ENCODE measurements at places on chromosomes 13 and 19.

DNA sequence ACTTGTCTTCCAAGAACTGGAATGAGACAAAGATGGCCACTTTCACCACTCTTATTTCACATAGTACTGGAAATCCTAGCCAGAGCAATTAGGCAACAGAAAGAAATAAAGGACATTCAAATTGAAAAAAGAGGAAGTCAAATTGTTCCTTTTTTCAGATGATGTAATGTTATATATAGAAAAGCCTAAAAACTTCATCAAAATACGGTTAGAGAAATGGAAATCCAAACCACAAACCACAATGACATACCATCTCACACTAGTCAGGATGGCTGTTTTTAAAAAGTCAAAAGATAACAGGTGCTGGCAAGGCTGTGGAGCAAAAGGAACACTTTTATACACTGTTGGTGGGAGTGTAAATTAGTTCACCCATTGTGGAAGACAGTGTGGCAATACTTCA, 113.3 kb upstream of the SPRY2 start:
- DNase-seq: peak; percentile 2

DNA sequence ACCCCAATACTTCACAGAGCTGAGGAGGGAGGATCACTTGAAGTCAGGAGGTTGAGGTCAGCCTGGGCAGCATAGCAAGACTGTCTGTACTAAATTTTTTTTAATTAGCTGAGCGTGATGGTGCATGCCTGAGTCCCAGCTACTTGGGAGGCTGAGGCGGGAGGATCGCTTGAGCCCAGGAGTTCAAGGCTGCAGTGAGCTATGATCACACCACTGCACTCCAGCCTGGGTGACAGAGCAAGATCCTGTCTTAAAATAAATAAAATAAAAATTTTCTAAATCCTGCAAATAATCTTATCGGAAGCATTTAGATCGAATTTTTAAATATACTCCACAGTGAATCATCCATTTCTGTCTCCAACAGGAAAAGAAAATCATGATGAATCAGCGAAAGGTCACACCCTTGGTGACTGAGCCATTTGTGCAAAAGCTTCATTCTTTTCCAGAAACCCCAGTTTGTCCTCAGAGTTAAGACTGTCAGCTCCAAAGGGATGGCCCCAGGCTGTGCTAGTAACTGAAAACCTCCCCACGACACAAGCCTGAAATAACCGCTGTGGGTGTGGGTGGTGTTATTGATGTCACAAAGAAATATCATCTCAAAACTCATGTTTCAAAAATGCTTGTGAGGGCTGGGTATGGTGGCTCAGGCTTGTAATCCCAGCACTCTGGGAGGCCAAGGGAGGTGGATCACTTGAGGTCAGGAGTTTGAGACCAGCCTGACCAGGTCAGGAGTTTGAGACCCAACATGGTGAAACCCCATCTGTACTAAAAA, 167.6 kb downstream of the PTPRS start:
- no peak for DNase-seq

GRCh38 chr19:29753934-29754305, 38.9 kb upstream of the C19orf12 start:
- DNase-seq: no peak

- no peak for DNase-seq
Observed at GRCh38 chr13:71219698-71220415, 647.1 kb downstream of the DACH1 start.

- DNase-seq: no peak
Observed at GRCh38 chr13:44449999-44450821, 76.6 kb downstream of the SERP2 start.

- DNase-seq: no peak
Observed at GRCh38 chr19:33245948-33246708, 20.5 kb upstream of the SLC7A10 start.

DNA sequence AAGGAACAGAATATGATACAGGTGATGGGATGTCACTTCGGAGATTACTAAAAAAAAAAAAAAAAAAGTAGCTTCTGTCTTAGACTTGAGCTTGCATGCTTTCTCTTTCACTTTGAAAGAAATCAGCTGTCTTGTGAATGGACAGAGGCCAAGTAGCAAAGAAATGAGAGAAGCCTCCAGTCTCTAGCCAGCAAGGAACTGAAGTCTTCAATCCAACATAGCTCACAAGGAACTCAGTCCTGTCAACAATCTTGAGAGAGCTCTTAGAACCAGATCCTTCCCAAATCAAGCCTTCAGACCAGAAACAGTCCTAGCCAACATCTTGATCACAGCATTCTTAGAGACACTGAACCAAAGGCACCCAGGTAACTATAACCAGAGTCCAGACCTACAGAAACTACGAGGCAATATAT, 7.7 kb downstream of the N4BP2L2 start:
- DNase-seq: peak; percentile 51

DNA sequence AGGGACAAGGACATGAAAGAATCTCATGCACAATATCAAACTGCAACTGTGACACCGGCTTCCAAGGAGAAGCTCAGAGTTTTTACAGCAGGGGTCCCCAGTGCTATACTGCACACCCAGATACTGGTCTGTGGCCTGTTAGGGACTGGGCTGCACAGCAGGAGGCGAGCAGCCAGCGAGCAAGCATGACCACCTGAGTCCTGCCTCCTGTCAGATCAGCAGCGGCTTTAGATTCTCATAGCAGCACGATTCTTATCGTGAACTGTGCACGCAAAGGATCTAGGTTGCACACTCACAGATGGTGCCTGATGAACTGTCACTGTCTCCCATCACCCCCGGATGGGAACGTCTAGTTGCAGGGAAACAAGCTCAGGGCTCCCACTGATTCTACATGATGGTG, 13.1 kb upstream of the CD22 start:
- no peak for DNase-seq

All from CD4-positive, alpha-beta T cell treated with Interleukin-12 subunit alpha and Interleukin-12 subunit beta, for 1 hour (primary cell).